Vagina (tissue), 2 donors: ENCODE measurements at places on chromosomes 6 and 20. TPM values are rescaled to one million over a fixed set of nuclear protein-coding genes. Genes with fewer than 3 reads are reported as not detected.

DNA sequence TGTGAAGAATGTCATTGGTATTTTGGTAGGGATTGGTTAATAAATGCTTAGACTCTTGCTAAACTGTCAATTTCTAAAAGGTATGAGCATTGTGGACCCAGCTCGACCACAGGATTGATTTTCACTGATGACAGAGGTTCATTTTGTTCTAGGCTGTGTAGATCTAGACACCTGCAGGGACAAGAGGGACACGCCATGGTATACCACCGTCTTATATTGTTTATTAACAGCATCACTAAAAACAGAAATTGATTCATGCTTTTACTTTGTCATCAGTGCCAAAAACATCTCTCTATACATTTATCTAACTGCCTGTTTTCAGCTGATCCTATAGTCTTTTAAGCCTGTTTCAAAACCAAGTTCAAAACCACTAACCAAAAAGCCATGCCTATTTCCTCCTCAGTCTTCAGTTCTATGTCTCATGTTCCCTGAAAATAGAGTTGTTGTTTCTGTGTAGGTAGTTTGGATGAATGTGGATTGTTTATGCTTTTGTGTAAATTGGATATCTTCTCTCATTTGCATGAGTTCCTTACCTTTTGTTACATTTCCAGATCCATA, 109.8 kb downstream of the JAG1 start:
- DNase-seq = no peak

DNA sequence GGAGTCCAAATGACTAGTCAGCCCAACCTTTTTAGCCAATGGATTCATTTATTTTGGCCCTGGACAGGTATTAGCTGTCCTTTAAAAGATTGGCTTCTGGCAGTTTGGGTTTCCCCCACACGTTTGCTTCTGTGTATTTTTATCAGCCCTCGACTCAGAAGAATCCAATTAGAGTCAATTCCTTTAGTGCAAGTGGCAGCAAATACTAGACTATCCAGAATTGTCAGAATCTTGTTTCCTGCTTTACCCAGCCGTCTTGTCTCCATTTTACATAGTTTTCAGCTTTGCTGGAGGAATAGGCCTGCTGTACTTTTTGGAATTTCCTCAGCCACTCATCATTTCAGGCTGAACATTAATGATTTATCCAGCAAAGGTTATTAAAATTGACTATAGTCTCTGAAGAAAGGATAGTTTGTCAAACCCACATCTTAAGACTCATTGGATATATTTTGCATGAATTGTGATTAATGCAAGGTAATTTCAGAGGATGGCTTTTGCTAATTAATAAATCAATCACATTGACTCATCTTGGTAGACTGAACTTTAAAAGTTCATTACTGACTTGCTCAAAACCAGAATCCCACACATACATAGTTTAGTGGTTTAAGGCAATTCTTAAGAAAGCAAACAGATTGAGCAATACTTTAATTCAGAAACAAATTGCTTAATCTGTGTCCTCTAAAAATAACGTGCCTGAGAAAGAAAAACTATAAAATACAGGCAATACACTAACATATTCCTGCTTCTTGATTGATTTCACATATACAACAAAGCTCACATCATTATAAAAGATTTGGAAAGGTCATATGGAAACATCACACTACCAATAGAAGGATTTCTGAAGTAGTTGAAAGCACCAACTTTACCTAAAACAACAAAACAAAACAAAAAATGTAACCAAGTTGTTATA, 62.9 kb upstream of the ZNF217 start:
- DNase-seq = no peak

DNA sequence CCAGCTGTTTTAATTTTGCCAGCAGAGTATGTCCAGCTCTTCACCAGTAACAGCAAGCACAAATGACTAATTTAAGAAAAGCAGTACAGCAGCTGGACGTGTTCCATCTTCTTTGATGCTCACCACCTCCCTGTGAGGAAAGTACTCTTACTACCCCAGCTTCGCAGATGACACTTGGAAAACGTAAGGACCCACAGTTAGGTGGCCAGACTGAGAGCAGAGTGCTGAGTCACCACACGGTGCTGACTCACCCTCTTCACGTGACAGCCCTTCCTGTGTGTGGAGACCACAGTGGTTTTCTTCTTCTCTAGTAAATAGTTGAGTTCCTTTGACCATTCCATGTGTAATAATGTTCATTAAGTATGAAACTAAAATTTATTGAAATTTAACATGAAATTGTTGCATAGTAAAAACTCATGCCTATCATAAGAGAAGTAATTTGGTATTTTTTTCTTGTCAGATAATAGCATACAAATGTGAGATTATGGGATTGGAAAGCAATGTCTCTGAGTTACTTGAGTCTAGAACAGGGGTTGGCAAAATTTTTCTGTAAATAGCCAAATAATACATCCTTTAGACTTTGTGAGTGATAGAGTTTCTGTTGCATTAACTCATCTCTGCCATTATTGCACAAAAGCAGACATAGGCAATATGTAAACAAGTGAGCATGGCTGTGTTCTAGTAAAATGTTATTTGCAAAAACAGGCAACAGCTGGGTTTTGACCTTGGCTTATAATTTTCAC, 76.6 kb downstream of the SLX4IP start:
- no peak for DNase-seq

DNA sequence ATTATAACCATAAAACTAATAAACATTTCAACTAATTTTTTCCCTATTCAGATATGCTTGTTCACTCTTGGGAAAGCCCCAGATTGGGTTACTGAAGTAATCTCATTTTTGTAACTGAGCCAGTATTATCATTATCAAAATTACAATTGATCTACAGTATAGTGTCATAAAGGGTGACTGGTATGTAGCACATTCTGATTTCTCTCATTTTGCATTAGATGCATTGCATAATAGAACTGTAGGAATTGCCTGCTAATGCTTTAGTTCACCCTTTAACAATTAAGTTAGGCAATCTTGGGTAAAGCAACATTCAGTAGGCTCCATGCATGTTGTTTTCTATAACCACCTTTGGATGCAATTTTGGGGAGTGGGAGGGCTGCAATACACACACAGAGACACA, 150.8 kb upstream of the FLRT3 start:
- no peak for DNase-seq

DNA sequence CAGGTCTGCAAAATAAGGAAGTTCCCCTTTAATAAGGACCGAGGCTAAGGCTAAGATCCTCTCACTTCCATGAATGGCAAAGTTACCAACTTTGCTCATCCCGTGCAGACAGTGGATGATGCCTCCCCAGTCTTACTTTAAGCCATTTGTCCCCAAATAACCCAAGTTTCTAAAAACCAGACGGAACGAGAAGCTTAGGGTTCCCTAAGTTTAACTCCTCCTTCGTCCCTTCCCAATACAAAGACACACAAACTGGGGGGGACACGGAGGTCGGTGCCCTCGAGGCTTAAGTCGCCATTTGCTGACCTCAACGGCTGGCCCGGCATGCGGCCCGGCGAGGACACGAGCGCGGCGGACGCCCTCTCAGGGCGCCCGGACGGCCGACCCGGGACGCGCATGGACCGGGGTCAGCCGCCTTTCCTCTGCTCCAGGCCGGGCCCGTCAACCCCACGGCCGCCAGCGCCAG, 527 bp downstream of the FBXO30 start:
- no peak for DNase-seq

DNA sequence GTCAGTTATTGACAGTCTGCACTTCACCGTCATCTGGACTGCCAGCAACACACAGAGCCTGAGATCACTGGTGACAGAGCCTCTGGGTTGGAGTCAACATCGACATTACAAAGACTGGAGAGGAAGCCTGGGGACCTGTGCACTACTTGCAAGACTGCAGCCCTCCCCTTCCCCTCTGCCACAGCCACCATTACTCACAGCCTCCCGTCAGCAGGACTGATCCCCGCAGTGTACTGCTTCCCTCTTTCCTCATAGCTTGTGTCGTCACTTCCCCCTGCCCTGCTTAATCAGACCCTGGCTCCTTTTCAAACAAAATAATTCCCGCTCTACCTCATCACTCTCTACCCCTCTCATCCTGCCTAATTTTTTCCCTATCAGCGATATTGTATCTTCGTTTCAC, 235.5 kb upstream of the KCNQ5 start:
- DNase-seq = no peak

GRCh38 chr6:89596056-89596455, 42.5 kb downstream of the LYRM2 start:
- no peak for DNase-seq

- DNase-seq = no peak
These were observed 125.6 kb downstream of the TSHZ2 start for GRCh38 chr20:53097791-53098190.

DNA sequence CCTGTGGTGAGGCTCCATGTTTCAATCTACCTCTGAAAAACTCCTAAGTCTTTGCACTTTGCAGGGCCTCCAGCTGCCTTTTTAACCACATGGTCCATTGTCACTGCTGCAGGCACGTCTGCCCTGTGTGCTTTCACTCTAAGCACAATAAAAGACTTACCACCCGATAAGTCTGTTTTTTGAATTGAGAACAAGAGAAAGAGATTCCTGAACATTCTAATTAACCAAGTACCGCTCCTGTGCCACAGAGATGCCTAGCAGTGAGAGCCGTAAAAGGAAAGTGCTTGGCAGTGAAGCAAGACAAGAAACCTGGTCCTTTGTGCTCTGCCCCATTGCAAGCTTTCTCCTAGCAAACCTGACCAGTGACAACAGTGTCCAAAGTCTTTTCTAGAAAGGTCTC, 487.6 kb upstream of the FLRT3 start:
- no peak for DNase-seq

DNA sequence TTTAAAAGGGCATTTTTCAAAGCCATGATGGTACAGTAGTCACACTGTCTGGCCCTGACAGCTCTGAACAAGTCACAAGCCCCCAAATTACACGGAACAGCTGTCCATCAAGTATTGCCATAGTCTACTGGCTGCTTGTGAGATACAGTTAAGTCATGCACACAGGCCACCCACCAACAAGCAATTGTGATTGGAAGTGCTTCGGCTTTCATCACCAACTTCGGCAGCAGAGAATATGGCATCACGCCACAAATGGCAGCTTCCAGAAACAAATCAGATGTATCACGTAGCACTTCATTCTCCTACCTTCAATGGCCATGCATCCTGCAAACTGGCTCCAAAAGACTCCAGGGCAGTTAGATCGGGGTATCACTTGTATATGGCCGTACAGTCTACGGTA, 160.5 kb downstream of the PTPRT start:
- DNase-seq = no peak

GRCh38 chr6:107764684-107765460, 59.2 kb downstream of the SCML4 start:
- peak; percentile 54 for DNase-seq

DNA sequence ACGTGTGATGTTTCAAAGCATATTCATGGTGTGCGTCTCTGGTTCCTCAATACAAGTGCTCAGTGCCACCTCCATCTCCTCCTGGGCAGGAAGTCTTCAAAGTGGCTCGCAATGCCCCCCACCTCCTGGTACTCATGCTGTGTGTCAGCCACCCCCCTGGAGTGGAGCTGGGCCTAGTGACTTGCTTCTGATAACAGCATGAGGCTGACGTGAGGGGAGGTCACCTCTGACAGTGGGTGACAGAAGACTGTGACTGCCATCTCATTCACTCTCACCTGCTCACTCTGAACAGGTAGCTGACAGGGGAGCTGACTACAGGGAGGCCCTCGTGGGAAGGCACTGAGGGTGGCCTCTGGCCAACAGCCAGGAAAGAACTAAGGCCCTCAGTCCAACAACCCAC, 92.4 kb upstream of the NFATC2 start:
- DNase-seq = no peak

DNA sequence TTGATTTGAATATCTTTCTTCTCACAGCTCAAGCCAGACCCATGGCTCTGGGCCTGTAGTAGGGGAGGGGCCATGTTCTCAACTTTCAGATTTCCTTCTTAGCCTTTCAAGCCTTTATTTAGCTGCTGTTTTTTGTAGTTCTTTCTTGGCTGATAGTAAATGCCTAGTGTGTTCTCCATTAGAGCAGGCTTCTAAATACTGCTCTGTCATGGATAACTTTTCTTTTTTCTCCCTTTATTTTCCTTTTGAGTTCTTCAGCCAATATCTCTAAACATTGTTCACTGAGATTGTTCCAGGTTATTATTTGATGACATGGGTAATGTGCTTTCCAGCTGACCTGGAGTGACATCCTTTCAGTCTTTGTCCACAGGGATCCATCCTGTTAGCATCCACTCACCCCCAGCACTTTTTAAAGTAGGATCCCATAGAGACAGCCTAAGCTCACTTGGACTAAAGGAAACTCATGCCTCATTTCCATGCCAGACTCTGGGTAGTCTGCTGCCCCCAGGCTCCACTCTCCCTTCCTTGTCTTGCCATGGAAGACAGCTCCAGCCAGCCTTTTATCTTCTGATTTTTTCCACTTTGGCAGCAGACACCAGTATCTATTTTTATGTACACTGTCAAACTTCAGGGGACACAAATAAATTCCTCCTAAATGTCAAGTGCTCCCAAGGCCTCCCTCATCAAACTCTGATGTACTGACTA, 645.6 kb downstream of the RNF144B start:
- no peak for DNase-seq

DNA sequence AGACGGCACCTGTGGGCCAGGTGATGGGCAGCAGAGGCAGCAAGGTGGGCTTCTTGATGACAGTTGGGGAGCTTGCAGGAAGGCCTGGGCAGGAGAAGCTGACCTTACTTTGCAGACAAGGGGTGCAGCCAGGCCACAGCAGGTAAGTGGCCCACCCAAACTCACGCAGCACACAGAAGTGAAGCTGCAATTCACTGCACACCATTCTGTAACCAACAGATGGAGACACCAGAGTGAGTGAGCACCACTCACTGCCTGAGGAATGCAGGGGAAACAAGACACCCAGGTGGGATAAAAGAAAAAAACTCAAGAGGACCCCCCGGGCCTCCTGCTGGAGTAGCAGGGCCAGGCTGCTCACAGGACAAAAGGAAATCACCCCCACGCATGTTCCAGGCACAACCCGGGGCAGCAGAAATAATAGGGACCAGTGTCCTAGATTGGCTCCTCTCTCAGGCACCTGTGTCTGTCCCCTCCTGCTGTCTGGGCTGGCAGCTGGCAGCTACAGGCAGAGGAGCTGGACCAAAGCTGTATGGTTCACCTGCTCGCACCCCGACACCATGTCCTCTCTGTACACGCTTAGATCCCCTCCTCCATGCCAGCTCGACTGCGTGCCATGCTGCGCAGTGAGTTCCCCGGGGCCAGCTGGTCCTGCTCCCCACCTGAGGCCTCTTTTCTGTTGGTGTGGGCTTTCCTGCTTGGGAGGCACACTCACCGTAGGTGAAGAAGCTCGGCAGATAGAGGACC, 4.9 kb downstream of the MTCH1 start:
- DNase-seq = no peak

DNA sequence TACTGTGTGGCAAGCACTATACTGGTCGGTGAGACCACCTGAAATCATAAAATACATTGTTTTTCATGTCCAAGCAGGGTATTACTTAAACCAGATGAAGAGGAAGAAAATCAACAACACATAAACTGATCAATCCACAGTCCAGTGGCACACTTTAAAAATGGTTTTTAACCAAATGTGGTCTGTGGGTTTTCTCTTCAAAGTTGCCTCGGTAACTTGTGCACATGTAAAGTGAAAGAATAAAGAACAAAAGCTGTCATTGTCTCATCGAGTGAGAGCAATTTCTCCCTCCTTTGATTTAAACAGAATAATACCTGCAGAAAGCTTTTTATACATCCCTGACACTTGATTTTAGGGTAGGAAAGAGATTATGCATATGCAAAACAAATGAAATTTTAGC, 3.7 kb downstream of the FLRT3 start:
- no peak for DNase-seq

- no peak for DNase-seq
These were observed 1004.9 kb upstream of the ADGRB3 start for GRCh38 chr6:67630146-67630545.

Gene ZNF311
- 0.25 TPM for total RNA-seq

Gene TNFRSF6B
- 16.7 TPM for total RNA-seq

Gene LY6G6D
- total RNA-seq = not detected

Gene E2F3
- 4.4 TPM for total RNA-seq

Gene FKBP1C
- not detected for total RNA-seq

Gene ZNF165
- 3.7 TPM for total RNA-seq

Gene COL20A1
- total RNA-seq = not detected
